Lung microvascular endothelial cell (primary cell): ENCODE measurements at places on chromosomes 6 and 20. TPM values are rescaled to one million over a fixed set of nuclear protein-coding genes. Genes with fewer than 3 reads are reported as not detected.

DNA sequence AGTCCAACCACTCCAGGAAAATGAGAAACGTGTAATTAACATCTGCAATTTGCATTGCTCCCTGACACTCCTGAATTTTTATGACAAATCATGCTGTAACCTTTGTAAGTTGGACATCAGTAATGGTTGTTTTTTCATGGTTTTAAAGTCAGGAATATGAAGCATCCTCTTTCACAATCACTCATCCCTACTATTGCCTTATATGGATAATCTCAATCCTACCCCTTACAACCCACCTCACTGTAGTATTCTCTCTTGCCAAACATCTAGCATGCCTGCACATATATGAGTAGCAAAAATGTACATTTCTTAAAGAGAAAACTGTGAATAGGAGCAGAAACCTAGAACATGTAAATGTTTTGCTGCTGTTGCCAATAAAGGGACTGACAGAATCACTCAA, 729.5 kb downstream of the KIF16B start:
- no peak for DNase-seq

DNA sequence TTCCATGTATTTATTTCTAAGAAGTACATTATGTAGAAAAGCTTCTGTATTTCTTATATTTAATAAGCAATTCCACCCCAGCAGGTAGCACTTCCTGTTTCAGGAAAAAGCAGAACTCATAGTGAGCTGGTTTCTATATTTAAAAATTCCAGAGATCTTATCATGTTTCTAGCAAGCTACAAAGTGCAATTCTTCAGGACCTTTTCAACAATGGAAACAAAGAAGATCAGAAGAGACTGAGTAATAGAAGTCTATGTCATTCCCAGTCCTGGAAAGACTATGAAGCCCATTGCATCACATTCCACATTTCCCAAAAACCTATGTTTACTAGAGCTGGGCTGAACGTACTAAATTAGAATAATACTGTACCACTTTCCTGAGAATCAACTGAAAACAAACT, 302.6 kb upstream of the NRSN1 start:
- no peak for DNase-seq

The SALL4 gene
- total RNA-seq: 0.20 and 0.22 TPM in 2 replicates

GRCh38 chr20:47775841-47776240, 9.4 kb downstream of the SULF2 start:
- no peak for DNase-seq

The ARMH2 gene
- not detected in 2 replicates for total RNA-seq

DNA sequence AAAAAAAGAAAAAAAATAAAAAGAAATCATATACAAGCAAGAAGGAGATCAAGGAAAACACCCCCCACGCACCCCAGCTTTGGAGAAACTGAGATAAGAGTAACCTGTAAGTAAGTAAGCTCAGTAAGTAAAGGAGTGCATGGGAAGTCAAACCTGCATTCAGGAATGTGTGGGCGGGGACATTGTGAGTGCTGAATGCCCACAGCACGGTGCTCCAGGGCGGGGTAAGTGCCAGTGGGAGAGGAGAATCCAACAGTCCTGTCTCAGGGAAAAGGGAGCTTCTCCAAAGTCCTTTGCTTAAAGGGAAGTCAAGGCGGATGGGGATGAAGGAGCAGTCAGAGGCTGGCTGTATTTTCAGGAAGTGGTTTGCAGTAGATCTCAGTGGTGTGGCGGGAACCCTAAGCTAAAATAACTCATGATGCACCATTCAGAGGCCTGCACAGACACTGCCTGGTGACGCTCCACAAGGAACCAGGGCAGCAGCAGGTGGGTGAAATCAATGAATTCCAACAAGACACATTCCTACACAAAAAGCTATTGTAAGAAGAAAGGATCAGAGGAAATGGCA, 368.0 kb downstream of the QKI start:
- no peak for DNase-seq

DNA sequence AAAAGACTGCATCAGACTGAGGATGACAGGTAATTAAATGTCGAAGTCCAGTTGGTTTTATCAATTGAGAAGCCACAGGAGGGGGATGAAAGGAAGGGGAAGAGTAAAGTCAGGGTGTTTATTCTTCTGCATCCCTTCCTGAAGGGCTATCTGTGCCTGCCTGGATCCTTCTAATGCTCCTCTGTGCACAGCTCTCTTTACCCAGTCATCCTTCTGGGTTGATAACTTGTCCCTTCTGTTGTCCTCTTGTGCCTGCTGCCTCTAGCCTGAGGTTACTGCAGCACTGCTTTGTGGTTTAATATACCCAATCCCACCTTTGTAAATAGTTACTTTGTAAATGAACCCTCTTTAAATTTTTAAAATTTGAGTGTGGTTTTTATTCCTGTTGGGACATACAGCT, 1127.3 kb downstream of the EPHA7 start:
- no peak for DNase-seq

The IBTK gene
- total RNA-seq: 26.6 and 32.3 TPM in 2 replicates

- no peak for DNase-seq
Measured at GRCh38 chr6:105453968-105454367, 51.1 kb upstream of the PREP start.

DNA sequence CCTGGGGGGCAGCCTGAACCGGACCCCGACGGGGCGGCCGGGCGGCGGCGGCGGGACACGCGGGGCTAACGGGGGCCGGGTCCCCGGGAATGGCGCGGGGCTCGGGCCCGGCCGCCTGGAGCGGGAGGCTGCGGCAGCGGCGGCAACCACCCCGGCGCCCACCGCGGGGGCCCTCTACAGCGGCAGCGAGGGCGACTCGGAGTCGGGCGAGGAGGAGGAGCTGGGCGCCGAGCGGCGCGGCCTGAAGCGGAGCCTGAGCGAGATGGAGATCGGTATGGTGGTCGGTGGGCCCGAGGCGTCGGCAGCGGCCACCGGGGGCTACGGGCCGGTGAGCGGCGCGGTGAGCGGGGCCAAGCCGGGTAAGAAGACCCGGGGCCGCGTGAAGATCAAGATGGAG, 636 bp downstream of the SRF start:
- DNase-seq: no peak

The ACSS1 gene
- total RNA-seq: 7.2 and 13.9 TPM in 2 replicates

GRCh38 chr6:88983532-88983931, 20.1 kb upstream of the RNGTT start:
- DNase-seq: peak; percentile 42

The RSPH3 gene
- total RNA-seq: 2.0 and 3.6 TPM in 2 replicates

The BPI gene
- total RNA-seq: not detected in 2 replicates

- no peak for DNase-seq
Measured at GRCh38 chr20:4244700-4245485, 229.5 kb upstream of the RNF24 start.

GRCh38 chr6:2396846-2397630, 151.6 kb upstream of the GMDS start:
- DNase-seq: no peak

The IP6K3 gene
- not detected in 2 replicates for total RNA-seq

DNA sequence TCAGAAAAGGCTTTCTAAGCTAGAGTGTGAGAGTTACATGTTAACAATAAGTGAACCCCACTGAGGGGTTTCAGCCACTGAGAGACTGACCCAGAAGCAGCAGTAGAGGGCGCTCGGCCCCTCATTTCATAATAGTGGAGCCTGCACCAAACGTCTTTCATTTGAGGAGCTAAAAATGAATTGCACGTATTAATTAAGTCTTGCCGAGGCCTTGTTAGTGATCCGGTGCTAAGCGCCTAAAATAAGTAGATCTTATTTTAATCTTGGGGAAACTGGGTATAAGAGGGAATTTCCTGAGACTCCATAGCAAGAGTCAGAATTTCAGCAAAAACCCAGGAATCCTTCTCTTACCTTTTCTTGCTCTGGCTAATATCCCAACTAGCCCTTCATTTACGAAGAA, 209.7 kb downstream of the FARS2 start:
- DNase-seq: peak; percentile 77

The PTK6 gene
- under 0.01 TPM in 1 of 2 replicates, not detected in the other for total RNA-seq

The EYA4 gene
- 0.22 and 0.40 TPM in 2 replicates for total RNA-seq

GRCh38 chr20:32756156-32756555, 6.0 kb upstream of the DNMT3B start:
- DNase-seq: no peak

The LBP gene
- total RNA-seq: under 0.01 TPM in 2 replicates

DNA sequence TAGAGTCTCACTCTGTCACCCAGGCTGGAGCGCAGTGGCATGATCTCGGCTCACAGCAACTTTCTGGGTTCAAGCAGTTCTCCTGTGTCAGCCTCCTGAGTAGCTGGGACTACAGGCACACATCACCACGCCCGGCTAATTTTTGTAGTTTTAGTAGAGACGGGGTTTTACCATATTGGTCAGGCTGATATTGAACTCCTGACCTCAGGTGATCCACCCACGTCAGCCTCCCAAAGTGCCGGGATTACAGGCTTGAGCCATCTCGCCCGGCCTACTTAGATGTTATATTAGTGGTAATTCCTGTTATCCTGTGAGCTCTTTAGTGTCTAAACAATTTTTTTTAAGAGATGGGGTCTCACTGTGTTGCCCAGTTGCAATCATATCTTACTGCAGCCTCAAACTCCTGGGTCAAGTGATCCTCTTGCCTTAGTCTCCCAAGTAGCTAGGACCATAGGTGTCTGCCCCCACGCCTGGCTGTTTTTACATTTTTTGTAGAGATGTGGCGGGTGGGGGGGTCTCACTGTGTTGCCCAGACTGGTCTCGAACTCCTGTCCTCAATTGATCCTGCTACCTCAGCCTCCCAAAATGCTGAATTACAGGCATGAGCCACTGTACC, 3.9 kb upstream of the C4A start:
- no peak for DNase-seq

- DNase-seq: no peak
Measured at GRCh38 chr6:161465403-161465802, 191.5 kb upstream of the AGPAT4 start.

The FAXC gene
- 0.20 and 1.3 TPM in 2 replicates for total RNA-seq

GRCh38 chr6:133236932-133237331, 4.2 kb upstream of the EYA4 start:
- DNase-seq: no peak

GRCh38 chr6:111992851-111993250, 61.1 kb upstream of the CCN6 start:
- peak; percentile 22 for DNase-seq

- DNase-seq: no peak
Measured at GRCh38 chr6:16651871-16652270, 109.4 kb downstream of the ATXN1 start.

- no peak for DNase-seq
Measured at GRCh38 chr6:107616775-107617174, 126.9 kb downstream of the SOBP start.

The HLA-DQB2 gene
- not detected in 2 replicates for total RNA-seq

The RAD21L1 gene
- not detected in 2 replicates for total RNA-seq
